ENCODE measurements at places on chromosomes 2 and 18.

DNA sequence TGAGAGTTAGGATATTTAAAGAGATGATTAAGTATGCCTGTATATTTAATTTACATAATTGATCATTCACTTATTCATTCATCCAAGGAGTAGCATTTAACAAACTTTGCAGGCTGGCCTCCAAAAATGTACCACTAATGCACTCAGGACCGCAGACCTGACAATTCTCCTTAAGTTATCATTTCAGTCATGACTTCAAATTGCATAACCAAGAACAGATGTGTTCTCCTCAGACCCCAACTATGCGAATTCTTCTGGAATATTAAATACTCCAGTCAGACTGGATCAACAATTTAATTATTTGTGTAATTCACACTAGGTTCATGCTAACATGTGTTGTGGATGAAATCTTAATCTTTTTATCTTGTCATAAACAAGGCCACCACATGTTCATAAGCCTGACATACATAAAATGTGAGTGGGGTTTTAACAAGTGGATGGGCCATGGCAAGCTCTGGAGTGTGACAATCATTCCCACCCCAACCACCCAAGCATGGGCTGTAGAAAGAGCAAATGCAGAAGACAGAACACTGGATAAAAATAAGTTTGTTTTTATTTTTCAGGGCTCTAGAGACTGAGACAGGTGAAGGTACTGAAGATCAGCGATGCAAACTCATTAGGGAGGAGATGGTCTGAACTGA is 3.2 kb downstream of the REG1B start:
- no peak for DNase-seq

- no peak for DNase-seq
These were observed 42.7 kb upstream of the GORASP2 start for GRCh38 chr2:170886386-170886785.

DNA sequence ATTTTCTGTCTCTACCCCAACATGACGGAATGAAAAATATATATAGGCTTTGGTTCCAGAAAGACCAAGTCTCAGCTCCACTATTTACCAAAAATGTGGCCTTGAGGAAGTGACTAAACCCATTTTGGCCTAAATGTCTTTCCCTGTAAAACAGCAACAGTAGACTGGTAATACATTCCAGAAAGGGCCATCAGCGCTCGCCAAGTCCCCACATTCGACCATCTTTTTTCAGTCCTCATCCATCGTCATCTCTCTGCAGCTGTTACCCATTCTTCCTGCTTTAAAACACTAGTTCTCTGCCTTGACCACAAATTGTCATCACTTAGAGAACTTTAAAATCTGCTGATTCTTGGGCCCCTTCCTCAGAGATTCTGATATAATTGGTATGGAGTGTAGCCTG is 183.8 kb upstream of the CTAGE1 start:
- DNase-seq, result no peak

DNA sequence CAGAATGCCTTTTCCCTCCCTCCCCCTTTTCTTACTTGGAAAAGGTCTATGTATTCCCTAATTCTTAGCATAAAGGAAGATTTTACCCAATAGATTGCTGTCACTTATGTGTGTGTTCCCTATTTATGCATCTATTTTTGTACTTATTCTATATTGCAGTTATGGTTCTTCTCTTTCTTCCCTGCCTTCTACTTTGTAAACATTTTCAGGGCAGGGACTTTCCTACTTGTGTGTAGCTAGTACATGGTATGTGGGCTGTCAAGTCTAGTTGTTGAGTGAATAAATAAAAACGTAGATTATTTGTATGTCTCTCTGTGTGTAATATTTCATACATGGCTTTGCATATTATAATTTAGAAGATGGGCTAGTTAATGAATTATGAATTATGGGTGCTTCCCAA is 45.3 kb downstream of the PSMD14 start:
- DNase-seq, result no peak

DNA sequence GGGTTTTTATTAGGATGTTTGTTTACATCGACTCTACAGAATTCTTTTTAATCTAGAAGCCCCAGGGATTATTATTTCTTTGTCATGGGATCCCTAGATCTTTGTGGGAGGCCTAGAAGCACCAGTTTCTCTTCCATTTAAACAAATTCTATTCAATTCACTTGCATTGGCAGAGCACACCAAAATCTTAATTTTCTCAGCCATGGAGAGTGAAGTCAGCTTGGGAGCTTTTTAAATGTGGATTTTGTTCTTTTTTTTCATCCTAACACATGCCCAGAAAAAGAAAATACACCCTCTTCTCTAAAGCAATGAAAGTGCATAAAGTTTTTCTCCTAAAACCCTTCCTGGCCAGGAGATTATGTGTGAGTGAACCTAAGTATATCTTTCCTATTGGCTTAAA is 38.5 kb downstream of the CDCA7 start:
- no peak for DNase-seq

Data from T-helper 2 cell treated with Interferon-gamma antibody and Interleukin-4, amounts not matched to agents 5 μg/mL and 100 μg/mL, for 36 hours (primary cell).